NCI-H187 treated with DMSO at 0.1 percent for 48 hours (cell line): ENCODE measurements at places on chromosomes 13 and 19.
A peak's percentile ranks its signal among the peaks of the same experiment; 100 is the strongest.

- peak; percentile 13 for DNase-seq
Measured at GRCh38 chr13:34161931-34162543, 344.1 kb downstream of the RFC3 start.

- no peak for DNase-seq
Measured at GRCh38 chr13:95250961-95251360, 50.3 kb downstream of the ABCC4 start.

DNA sequence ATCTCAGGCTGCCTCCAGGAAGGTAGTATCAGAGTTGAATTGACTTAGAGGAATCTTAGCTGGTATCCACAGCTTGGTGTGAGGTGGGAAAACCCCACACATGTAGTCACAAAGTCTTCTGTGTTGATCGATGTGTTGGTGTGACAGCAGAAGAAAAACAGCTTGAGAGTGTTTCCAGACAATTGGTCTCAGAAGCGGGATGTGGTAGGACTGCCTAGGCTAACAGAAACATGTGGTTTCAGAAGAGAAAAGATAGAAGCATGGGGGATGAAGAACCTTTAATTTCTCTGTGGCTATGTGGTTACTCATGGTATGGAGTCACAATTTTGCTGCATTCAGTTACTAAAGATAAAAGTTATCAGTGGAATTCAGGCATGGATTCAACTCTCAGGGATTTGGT, 134.7 kb upstream of the SLITRK5 start:
- DNase-seq, result no peak

- no peak for DNase-seq
Measured at GRCh38 chr13:25800523-25800922, 251.3 kb downstream of the SHISA2 start.

DNA sequence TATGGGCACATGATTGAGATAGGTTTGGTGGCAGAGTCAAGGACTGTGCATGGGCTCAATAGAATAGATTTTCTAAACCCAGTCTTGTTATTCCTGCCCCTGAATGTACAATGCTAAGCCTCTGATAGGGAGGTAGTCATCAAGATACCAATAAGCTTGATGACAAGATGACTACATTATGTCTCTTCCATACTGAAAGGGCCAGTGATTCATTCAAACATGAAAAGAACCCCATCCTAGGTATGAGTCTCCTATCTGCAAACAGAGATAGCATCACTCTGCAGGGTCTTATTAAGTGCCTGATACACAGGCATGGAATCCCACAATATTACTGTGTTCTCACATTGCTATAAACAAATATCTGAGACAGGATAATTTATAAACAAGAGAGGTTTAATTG, 40.3 kb upstream of the UFM1 start:
- no peak for DNase-seq

DNA sequence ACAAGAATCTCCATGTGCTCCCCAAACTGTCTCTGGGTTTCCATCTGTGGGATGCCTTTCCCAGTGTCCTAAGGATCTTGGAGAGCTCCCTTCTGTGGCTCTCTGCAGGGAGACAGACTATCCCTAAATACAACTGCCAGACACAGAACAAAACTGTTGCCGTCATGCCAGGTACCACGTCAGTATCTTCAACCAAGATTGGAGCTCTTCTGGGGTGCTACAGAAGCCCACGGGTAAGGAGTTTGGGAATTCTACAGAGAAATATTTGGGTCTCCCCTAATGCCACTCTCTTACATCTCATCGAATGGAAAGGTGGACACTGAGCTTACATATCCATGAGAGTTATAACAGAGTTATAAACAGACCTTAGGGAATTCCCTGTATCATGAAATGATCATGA, 4.9 kb upstream of the MBD3L3 start:
- DNase-seq, result no peak

GRCh38 chr13:21613791-21614190, 9.8 kb upstream of the MICU2 start:
- no peak for DNase-seq

DNA sequence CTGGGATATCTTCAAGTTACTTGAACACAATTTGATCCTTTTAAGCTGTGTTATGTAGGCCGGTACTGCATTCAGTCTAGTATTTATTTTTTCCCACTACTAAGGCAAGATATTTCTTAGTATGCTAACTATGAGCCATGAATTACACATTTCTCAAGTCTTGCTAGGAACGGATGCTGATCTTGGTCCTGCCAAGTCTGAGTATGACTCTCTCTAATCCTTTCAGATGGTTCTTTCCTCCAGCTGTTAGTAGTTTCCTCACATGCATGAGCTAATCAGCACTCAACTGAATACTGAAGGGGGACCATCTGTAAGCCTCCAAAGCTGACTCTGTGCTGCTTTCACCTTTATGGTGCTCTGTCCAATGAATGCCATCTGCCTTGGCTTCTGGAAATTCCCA, 460.3 kb downstream of the KCTD12 start:
- DNase-seq, result no peak

GRCh38 chr13:48828962-48829411, 146.7 kb upstream of the FNDC3A start:
- peak; percentile 92 for DNase-seq

- DNase-seq, result no peak
Measured at GRCh38 chr13:101390461-101390860, 25.8 kb downstream of the NALCN start.

DNA sequence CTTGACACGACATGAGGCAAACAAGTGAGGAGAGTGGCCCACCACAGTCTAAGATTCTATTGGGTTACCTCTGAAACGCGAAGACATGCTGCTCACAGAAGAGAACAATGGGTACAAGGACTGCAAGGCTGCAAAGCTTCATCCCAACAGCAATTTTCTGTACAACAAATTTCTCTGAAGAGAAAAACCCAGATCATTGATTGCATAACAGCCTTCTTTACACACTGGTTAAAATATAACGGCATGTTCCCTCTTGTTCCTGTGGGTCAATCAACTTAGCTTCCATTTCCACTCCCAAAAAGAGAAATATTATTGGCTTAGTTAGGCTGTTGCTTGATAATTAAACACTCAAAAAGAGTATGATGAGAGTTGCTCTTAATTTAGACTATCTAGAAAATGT, at the start of gene CPB2:
Gene CPB2 (minus strand): TSS at position 166 of the 400 bp plus-strand sequence. CDS start 24 bp downstream, at position 142.
- no peak for DNase-seq

GRCh38 chr19:3096267-3096901, 2.2 kb downstream of the GNA11 start:
- DNase-seq, result no peak

- DNase-seq, result no peak
Measured at GRCh38 chr13:40984668-40985366, 34.3 kb downstream of the ELF1 start.

GRCh38 chr19:6671960-6672359, 2.0 kb upstream of the TNFSF14 start:
- no peak for DNase-seq

- no peak for DNase-seq
Measured at GRCh38 chr13:21698817-21699679, 28.2 kb downstream of the FGF9 start.

DNA sequence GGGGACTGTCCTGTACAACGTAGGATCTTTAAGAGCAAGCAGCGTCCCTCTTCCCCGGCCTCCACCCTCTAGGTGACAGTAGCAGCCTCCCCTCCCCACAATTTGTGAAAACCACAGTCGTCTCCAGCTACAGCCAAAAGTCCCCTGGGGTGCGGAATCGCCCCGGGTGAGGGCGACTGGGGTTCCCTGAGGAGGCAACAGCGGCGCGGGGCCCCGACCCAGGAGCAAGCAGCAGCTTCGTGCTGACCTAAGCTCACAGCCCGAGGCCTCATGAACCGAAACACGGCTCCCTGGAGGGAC, 322 bp downstream of the ZNF558 start:
- no peak for DNase-seq

GRCh38 chr19:6696239-6696820, 24.1 kb downstream of the C3 start:
- no peak for DNase-seq

DNA sequence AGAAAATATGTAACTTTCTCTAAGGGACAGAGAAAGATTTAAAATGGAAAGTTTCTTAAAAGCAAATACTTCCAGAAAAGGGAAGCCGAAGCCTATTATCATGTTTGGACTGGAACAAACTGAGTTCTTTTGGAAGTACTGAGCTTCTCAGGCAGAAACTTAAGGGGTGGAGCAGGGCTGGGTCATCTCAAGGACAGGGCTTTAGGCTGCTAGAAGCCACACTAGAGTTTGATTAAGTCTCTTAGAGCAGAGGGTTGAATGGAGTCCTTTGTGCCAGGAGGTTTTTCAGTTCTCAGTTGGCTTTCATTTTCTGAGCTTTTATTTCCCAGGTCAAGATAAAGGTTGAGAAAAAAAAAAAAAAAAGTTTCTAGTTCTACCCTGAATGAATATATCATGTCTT, 432.7 kb downstream of the SLITRK5 start:
- DNase-seq, result no peak

- no peak for DNase-seq
Measured at GRCh38 chr19:18794692-18795091, 3.6 kb upstream of the COMP start.

DNA sequence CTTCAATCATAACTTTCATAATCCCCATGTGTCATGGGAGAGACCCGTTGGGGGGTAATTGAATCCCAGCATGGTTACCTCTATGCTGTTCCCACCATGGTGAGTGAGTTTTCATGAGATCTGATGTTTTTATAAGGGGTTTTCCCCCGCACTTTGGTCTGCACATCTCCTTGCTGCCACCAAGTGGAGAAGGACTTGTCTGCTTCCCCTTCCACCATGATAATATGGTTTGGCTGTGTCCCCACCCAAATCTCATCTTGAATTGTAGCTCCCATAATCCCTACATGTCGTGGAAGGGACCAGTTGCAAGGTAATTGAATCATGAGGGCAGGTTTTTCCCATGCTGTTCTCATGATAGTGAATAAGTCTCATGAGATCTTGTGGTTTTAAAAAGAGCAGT, 524.9 kb downstream of the SLITRK5 start:
- DNase-seq, result no peak

DNA sequence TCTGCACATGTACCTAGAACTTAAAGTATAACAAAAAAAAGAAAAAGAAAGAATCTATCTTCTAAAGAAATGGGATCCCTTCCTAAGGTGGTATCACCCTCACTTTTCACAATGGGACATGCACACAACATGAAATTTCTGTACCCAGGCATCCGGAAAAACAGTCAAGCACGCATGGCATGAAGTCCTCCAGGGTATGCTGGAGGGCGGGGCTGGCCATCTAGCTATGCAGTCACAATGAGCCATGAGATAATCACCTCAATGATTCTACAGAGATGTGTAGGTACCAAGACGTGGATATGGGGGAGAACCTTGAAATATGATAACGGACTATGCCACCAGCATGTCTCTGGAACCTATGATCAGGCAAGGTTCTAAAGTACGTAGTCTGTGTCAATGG, 69.8 kb downstream of the CCDC70 start:
- no peak for DNase-seq

- DNase-seq, result no peak
Measured at GRCh38 chr13:51958217-51958547, 53.1 kb downstream of the ATP7B start.

DNA sequence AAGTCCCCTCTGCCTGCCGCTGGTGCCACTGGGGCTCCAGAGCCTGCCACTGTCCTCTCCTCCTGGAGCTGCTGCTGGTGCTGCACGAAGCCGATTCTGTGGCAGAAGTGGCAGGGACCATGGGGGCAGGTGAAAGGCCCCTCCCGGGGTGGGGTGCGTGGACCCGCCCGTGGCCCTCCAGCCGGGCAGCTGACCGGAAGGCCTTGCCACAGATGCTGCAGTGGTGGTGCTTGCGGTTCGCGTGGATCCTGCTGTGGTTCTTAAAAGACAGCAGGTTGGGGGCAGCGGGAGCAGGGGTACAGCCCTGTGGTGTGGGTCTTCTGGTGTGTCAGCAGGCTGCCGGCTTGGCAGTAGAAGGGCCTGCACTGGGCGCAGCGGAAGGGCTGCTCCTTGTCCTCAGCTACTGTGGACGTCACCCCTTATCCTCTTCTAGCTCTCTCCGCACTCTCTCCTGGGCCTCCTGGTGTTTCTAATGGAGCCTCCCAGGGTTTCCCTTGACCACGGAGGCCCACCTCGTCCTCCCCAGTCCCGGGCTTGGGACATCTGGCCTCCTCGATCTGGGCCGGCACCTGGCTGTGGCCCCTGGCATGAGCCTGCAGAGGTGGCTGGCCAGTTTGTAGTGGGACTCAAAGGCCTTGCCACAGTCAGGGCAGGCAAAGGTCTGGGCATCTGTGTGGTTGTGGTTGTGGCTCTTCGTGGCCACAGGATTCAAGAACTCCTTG, 380.4 kb downstream of the OLFM4 start:
- no peak for DNase-seq

GRCh38 chr13:49927755-49928154, 8.4 kb downstream of the SPRYD7 start:
- no peak for DNase-seq

DNA sequence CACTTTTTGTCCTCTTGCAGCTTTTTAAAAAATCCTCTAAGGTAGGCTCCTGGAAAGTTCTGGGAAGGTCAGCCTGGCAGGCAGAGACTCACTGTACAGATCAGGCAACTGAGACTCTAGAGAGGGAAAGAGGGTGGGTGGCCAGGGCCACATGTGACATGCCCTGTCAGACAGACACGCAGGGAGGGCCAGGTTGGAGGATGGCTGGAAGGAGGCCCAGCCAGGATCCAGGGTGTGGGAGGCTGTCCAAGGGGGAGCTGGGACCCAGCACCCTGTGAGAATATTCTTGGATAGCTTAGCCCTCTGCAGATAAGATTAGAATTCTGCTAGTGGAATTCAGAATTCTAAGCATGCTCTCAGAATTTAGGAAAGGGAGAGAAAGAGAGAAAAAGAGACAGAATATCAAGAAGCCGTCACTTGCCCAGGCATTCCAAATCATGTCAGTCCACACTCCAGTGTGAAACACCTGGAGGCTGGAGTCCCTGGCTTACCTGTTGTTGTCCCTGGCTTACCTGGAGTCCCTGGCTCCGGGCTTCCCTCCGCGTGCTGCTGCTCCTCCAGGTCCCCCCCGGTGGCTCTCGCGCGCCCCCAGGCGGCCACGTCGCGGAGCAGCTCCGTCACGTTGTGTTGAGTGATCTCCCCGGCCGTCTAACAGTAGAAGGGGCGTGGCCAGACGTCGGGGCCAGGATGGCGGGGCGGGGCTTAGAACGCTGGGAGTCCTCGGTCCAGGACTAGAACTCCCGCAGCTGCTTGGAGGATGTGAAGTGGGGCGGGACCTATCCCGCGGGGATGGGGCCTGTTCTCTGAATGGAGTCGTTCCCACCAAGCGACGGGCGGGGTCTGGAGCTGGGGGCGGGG, 2.8 kb upstream of the TNNI3 start:
- DNase-seq, result peak; percentile 84

- DNase-seq, result no peak
Measured at GRCh38 chr19:49497789-49498103, 1.5 kb downstream of the RPS11 start.

DNA sequence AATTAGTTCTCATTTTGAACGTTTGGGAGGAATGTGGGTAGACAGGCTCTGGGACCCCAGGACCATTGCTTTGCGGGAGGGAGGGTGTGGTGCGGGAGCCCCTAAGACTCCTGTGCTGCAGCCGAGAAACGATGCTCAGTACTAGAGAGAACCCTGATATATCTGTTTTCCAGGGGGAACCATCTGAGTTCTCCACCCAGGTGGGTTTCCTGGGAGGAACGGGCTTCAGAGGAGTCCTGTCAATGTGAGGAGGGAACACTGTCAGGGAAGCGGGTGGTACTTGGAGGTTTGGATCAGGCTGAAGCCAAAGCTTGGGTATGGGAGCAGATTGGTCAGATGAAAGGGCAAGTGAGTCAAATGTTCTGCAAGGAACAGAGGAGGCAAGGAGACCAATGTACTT, 358.0 kb downstream of the FGF9 start:
- DNase-seq, result no peak

- DNase-seq, result no peak
Measured at GRCh38 chr13:48563626-48564025, 30.7 kb upstream of the RCBTB2 start.

- DNase-seq, result no peak
Measured at GRCh38 chr19:14187561-14187960, 18.4 kb downstream of the ADGRL1 start.

- no peak for DNase-seq
Measured at GRCh38 chr13:34805347-34805746, 136.7 kb upstream of the NBEA start.
